ENCODE measurements at places on chromosomes 6 and 20.

- DNase-seq: no peak
Measured at GRCh38 chr6:82251942-82252341, 4.4 kb upstream of the IBTK start.

DNA sequence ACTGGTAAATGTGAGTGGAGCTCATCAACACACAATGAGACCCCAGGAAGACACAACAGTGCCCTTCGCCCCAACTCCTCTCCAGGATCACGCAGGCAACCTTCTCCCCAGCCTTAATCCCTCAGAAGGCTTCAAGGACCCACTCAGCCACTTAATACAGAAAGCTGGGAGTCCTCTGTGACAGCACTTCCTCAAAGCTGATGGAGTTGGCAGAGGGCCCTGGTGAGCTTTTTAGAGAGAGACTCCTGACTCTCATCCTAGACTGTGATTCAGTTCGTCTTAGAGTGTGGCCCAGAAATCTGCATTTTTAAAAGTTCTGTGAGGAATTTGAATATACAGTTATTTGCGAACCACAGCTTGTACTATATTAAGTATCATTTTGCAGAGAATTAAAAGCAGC, 187.7 kb downstream of the UST start:
- no peak for DNase-seq

GRCh38 chr6:14144678-14145113, 27.1 kb downstream of the CD83 start:
- peak; percentile 9 for DNase-seq

GRCh38 chr20:22729616-22730236, 145.4 kb upstream of the FOXA2 start:
- DNase-seq: no peak

DNA sequence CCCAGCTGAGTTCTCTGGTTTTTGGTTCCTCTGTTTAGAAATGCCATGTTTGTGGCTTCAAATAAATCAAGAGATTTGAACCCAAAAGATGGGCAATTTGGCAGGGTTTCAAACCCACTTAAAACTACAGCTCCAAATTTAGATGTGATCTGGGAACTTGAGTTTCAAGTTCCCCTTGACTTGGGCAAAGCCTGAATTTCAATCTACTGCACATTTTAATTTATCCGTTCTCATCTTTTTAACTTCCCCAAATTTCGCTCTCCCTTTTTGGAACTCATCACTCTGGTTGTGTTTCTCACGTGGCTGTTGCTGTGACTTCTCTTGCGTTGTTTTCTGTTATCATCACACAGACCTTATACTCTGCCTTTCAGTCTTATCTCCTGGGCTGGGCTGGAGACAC, 230.9 kb downstream of the CDC5L start:
- no peak for DNase-seq

GRCh38 chr6:52390361-52390727, 28.4 kb downstream of the PAQR8 start:
- DNase-seq: peak; percentile 12

All from NCI-H2081 treated with DMSO at 0.1 percent for 48 hours (cell line).